ENCODE measurements at places on chromosomes 6 and 20.

DNA sequence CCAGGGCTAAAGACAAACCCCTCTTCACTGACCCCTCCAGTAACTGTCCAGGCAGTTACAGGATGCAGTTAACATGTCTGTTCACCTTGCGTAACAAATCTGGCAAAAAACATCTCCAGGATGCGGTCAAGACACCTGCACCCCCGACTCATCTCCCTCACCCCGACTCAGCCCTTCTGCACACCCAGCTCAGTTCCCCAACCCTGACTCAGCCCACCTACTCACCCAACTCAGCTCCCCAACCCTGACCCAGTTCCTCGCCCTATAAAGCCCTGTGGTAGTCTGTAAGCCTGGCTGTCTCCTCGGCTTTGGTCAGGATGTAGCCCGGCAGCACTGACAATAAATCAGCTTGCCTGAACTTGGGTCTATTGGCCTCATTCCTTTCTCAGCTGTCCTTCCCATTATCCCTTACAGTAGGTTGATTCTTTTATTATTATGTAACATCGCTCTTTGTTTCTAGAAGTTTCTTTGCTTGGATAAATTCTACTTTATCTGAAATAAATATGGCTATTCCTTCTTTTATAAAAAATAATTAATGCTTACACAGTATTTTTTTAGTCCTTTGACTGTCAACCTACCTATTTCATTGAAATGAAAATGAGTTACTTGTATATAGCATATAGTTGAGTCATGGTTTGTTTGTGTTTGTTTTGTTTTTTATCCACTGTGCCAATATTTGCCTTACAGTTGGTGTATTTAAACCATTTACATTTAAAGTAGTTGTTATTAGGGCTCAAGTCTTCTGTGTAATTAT is 12.9 kb upstream of the ADTRP start:
- no peak for DNase-seq

DNA sequence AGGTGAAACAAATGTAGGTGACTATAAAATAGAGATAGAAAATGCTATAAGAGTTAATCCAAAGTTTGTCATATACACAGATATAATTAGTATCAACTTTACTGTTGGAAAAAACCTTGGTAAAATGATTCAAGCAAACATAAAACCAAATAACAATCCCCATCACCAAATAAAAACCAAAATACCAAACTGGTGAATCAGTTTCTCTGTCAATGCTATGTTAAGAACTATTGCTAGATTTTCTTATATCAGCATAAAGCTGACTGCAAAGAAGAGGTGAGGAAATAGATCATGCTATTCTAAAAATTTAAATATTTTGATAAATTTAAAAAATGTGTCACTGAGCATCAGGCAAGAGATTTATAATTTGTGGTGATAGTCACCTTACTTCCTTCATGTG is 658.4 kb downstream of the PHF3 start:
- no peak for DNase-seq

- DNase-seq = peak; percentile 87
These were observed 2.7 kb upstream of the C6orf62 start for GRCh38 chr6:24721461-24722215.

DNA sequence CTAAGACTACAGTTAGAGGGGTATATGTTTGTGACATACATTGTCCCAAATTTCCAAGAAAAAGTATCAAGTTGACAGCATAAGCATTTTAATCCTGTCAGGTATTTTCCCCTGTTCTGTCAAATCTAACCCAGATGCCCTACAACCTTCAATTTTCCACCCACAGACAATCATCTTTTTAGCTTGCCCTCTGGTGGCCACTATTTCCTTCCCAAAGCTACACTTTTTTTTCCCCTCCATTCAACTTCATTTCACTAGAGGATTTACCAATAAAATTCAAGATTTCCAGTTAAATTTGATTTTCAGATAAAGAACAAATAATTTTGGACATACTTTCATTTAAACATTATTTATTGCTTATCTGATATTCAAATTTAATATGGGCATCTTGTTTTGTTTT is 286.6 kb downstream of the TENT5A start:
- no peak for DNase-seq

DNA sequence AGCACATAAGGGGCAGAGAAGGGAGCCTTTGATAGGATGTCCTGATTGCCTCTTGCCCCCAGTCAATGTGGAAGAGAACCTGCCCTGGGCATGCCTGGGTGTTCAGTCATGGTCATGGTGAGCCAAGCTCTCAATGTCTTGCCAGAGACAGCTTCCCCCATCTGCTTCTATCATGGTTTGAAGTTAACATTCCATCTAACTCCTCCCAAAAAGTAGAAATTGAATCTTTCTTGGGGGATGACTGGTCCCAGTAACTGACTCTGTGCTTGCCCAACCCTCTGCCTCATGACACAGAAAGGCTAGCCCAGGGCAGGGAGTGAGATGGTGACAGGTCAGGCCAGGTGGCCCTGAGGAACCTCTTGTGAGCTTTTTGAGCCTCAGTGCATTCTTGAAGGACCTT is 60.1 kb downstream of the ADTRP start:
- no peak for DNase-seq

GRCh38 chr6:6230286-6230685 is 90.2 kb downstream of the F13A1 start:
- DNase-seq = no peak

DNA sequence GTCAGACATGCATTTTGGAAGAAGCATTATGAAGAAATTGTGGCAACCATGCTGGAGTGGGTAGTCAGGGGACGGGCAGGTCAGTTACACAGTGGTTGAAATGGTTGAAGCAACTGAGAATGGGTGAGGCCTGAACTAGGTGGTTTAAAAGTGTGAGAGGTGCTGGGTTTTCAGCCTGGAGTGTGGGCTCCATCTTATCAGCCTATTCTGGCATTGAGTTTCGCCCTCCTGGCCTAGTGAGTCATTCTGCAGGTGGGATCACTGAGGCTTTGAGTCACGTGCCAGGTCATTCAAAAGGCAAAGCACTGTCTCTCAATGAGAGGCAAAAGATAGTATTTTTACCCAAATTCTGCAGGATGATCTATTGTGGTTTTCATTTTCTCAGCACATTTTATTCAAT is 181.9 kb upstream of the CHD6 start:
- DNase-seq = no peak

DNA sequence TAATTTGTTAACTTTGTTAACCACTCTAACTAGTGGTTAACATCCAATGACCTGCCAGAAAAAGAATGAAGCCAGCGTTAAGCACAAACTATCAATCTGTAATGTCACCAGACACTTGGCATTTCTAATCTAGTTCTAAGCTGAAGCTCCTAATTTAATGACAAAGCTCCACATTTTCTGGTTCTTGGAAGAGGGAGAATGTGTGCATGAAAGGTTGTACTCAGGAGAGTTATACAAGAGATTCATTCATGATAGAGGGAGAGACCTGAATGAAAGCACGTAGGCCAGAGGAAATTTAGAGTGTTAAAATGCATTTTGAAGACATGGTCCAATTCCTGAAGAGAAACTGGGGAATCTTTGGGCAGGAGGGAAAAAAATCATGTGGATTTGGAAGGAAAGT is 8.3 kb upstream of the ME1 start:
- DNase-seq = no peak

- no peak for DNase-seq
These were observed 1359.4 kb upstream of the GJE1 start for GRCh38 chr6:140773276-140773675.

GRCh38 chr6:37889051-37889450 is 69.5 kb downstream of the ZFAND3 start:
- DNase-seq = no peak

- no peak for DNase-seq
These were observed at the start of gene PLN for GRCh38 chr6:118548136-118548535. PLN (plus strand) TSS chr6:118548296; CDS start chr6:118558922, 10,626 bp downstream.

DNA sequence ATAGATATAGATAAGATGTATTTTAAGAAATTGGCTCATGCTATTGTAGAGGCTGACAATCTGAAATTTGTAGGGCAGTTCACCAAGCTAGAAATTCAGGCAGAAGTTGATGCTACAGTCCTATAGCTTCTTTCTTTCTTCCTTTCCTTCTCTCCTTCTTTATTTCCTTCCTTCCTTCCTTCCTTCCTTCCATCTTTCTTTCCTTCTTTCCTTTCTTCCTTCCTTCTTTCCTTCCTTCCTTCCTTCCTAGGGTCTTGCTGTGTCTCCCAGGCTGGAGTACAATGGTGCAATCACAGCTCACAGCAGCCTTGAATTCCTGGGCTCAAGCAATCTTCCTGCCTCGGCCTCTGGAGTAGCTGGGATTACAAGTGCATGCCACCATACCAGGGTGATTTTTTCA is 55.3 kb downstream of the TFAP2A start:
- no peak for DNase-seq

- DNase-seq = no peak
These were observed 7.6 kb downstream of the MOCS1 start for GRCh38 chr6:39926668-39927067.

DNA sequence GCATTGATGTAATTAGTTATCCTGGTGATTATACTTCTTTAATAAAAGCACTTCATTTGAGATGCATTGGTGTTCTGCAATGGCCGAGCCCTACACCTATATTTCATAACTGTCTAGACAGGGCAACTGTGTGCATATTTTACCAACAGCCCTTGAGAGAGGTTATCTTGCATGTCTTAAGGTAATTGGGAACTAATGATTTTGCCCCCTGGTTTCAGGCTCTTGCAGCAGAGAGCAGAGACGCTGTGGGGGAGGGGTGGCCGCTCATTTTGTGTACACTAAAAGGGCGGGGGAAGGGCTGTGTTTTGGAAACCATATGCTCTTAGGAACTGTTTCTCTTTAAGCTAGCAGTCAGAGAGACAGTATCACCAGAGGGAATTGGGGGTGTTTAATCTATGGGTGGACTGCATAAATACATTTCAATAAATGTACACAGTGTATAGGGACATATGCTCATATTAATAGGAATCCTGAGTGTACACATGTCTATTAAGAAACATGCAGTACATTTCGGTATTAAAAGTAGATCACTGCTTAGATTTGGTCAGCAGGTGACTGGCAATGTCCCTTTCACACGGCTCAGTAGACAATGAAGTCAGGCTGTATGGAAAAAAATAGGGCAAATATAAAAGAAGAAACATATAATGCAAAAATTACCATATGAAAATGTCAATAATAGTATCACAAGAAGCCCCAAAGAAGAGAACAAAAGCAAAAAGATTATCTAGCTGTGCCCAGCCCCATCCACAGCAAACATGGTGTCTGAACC is 402.9 kb upstream of the CITED2 start:
- no peak for DNase-seq

GRCh38 chr6:116313101-116313776 is 33.5 kb upstream of the TSPYL1 start:
- DNase-seq = no peak

DNA sequence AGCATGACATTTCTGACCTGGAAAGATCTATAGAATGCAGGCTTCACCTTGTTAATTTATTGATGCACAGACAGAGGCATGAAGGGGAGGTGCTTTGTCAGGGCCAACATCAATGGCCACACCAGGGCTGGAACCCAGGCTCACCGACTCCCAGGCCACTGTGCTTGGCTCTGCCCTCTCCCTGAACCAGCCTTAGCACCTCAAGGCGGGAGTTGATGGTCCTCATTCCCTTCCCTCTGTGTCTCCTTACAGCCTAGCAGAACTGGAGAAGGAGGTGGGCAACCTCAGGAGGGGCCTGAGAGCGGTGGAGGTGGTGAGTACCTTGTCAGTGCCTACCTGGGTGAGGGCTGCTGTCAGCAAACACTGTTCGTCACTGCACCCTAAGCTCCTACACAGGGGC is 35.6 kb downstream of the MOCS1 start:
- DNase-seq = no peak

- no peak for DNase-seq
These were observed 26.9 kb downstream of the SPATA2 start for GRCh38 chr20:49888212-49889000.

- no peak for DNase-seq
These were observed 98.3 kb upstream of the CHD6 start for GRCh38 chr20:41716436-41716835.

DNA sequence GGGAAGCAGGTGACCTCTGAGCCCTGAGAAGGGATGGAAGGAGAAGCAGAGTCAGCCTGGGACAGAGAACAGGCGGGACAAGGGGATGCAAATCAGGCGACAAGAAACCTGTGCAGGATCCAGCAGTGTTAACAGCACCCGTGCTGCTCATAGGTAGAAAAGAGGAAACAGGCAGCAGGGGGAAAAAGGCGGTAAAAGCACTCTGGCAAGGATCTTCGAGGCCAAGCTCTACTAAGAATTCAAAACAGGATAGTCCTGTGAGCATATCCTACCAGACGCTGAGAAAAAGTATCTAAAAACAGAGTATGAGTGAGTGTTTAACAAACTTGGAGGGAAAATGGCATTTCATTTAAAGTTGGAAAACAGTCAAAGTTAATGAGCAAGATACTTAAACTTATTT is 16.7 kb downstream of the C6orf118 start:
- no peak for DNase-seq

GRCh38 chr20:48354320-48354876 is 473.4 kb downstream of the PREX1 start:
- DNase-seq = no peak

DNA sequence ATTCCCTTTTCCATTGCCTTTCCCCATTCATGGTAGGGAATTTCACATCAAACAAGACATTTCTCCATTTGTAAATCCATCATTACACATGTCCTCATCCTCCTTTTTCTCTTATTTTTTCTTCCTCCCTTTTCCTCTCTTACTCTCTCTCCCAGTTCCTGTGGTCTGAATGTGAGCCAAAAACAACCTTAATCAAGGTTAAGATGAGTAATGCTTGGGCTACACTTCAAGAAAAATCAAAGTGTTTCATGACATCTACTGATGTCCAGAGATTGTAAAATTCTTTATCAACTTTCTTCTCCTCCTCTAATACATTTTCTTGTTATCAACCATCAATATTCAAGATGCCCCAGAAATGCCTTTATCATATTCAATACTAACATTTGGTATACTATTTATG is 208.0 kb upstream of the PRND start:
- DNase-seq = no peak

- no peak for DNase-seq
These were observed 179.8 kb downstream of the TASP1 start for GRCh38 chr20:13458860-13459451.

DNA sequence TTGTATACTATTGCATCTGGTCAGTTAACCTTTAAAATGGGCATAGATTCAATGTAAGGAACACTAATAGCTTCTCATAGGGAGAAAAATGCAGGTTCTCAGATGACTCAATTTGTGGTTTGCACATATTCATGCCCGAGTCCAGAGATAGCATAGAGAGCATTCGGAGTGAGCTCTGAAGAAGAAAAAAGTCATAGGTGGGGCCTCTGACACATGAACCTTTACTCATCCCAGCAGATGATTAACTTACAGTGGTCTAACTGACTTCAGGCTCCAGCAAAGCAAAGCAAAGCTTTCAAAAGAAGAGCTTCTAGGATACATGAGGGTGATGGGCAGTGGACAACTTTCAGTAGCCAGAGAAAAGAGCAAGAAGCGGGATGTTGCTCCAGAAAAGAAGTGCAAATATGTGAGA is 55.3 kb upstream of the BTN3A2 start:
- DNase-seq = no peak

DNA sequence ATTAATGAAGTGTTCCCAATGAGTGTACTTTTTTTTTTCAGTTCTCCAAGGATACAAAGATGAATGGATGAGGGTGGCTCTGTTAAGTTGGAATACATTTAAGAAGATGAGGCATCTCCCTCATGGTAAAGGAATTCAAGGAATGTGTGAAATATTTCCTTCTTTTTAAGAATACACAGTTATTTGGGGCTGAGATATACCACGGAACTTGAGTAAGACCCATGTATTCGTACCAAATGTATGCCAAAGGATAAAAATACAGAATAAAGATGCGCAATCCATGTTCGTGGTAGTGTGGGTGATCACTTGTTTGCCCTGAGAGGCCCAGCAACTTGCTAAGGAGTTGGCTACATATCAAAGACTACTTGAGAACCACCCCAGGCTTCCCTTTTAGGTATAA is 164.2 kb upstream of the TCF21 start:
- no peak for DNase-seq

GRCh38 chr6:134173936-134174671 is 121.7 kb upstream of the SLC2A12 start:
- DNase-seq = no peak

Measured in esophagus squamous epithelium (tissue), 5 donors.